ENCODE measurements at places on chromosomes 1 and 21.

DNA sequence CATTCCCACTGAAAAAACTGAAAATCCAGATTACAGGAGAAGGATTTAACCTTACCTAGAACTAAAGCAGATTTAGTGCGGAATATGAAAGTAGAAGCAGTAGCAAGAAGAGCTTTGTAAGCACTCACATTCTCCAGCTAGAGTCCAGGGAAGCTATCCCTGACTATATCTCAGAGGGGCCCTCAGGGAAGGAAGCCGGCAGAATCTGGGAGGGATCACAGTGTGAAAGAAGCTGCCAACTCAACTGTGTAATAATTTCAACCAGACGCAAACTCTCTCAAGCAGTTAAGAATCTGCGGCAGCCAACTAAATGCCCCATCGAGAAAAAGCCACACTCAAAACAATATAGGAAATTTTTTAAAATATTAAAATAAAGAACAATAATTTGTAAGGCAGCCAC lies 163.8 kb downstream of the EIF4G3 start:
- no peak for DNase-seq

GRCh38 chr1:187034501-187034900 lies 205.8 kb downstream of the PLA2G4A start:
- DNase-seq, result no peak

- no peak for DNase-seq
Observed at GRCh38 chr1:2187619-2188018, 7.0 kb downstream of the FAAP20 start.

GRCh38 chr1:55893155-55893554 lies 678.0 kb upstream of the USP24 start:
- no peak for DNase-seq

- peak; percentile 66 for DNase-seq
Observed at GRCh38 chr1:27416387-27417111, 24.1 kb downstream of the GPR3 start.

DNA sequence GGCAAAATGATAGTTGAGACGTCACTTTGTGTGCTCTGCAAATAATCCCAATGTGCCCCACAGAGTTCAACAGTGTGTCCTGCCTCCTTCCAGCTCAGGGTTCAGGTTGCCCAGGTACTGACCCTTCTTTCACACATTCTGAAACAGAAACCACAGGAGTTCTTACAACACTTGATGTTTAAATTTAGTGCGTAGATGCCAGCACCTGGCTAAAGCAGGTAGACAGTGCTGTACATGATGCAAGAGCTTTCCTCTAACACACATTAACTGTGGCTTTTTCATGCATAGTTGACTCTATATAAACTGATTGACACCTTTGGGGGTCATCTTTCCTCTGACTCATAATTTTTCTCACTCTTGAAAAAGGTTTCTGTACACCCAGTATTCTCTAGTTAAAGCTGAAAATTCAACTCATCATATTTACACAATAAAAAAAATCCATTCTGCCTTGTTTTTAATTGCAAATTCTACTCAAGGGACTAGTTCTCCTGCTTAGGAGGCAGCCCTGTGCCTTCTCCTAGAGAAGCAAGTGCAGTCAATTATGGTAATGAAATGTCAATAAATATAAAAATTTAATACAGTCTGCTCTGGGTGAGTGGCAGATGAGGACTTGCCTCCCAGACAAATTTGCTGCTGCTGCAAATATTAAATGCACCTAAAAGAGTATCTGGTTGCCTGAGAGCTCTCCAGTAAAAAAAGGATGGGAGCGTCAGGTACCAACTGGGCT lies 91.4 kb downstream of the NR5A2 start:
- DNase-seq, result peak; percentile 89

GRCh38 chr1:94553931-94554330 lies 12.4 kb upstream of the F3 start:
- no peak for DNase-seq

DNA sequence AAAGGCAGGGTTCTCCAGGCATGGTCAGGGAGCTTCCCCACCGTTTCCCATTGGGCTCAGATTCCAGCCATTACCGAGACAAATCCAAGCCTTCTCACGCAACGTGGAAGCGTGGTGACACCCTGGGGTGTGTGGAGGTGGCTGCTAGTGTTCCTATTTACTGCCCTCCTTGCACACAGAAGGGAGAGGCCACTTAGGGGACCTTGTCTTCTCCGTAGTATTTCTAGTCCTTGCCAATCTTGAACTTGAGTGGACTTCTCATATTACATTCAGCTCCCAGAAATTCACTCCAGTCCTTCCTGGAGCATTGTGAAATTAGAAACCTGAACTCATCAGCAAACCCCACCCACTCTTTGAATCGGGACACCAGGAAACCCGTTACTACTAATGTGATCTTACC lies 131.6 kb downstream of the AJAP1 start:
- DNase-seq, result no peak

GRCh38 chr1:78672428-78672827 lies 22.8 kb downstream of the IFI44 start:
- DNase-seq, result no peak
